Stimulated activated naive CD8-positive, alpha-beta T cell treated with anti-CD3 and anti-CD28 coated beads, Interleukin-15, Interleukin-2, amounts not matched to agents 100 U/mL and 50 U/mL, for 24 hours (primary cell): ENCODE measurements at places on chromosomes 12 and 14.
A peak's percentile ranks its signal among the peaks of the same experiment; 100 is the strongest.

DNA sequence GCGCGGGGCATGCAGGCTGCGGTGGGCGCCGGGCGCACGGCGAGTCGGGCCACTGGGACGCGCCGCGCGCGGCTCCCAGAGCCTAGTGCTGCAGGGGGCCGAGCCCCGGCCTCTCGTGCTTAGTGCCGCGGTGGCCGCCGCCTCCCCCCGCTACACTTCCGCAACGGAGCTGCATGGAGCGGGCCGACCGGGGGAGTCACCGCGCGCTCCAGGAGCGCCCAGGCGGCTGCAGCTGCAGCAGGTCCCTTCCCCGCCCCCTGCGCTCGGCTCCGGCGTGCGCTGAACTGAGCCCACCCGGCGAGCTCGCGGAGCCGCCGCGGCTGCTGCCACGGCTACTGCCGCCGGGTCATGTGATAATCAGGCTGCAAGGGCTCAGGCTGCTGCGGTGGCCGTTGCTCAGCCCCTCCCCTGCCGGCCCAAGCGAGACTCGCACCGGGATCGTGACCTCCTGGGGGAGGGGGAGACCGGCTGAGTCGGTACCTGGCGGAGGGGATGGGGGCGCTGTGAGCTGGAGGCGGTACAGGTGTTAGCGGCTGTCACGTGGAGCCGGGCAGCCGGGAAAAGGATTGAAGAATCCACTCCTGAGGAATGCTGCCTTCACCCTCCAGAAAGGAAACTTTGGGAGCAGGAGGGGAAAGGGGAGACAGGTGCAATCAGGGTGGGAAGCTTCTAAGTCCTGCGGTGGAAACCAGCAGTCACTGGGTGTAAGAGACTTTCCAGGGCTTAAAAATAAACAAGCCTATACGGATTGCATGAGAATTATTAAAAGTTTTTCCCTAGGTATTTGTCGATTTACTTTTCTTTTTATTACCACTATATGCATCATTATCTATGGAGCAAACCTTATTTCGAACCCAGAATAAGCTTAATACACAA, at the start of gene PPM1H:
Gene PPM1H, minus strand, starts transcription at position 352 of the 876 bp plus-strand sequence. CDS start 414 bp downstream, outside the sequence.
- DNase-seq = peak; percentile 33

DNA sequence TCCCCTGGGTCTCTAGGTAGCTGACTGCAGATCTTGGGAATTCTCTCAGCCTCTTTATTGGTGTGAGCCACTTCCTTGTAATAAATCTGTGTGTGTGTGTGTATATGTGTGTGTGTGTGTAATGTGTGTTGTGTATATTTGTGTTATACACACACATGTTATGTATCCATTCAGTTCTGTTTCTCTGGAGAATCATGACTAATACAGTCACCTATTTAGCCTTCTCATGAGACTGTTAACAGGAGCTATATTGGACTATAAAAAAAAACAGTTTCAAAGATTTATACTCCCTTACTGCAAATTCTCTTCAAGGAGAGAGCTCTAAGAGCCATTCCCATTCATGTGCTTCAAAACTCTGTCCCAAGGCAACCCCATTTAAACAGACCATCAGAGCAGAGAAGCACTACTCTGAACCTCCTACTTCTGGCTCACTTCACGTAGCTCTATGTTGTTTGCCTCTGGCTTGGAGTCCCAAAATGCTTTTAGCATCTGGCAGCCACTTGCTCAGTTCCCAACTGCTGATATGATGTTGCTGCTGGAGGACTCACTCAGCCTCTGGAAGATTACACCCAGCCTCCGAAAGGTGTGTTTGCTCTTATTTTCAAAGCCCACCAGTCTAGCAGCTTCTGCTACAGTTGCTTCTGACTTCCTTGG, 48.7 kb upstream of the KITLG start:
- no peak for DNase-seq

- DNase-seq = peak; percentile 18
Measured at GRCh38 chr12:15580431-15580830, 208.8 kb downstream of the EPS8 start.

DNA sequence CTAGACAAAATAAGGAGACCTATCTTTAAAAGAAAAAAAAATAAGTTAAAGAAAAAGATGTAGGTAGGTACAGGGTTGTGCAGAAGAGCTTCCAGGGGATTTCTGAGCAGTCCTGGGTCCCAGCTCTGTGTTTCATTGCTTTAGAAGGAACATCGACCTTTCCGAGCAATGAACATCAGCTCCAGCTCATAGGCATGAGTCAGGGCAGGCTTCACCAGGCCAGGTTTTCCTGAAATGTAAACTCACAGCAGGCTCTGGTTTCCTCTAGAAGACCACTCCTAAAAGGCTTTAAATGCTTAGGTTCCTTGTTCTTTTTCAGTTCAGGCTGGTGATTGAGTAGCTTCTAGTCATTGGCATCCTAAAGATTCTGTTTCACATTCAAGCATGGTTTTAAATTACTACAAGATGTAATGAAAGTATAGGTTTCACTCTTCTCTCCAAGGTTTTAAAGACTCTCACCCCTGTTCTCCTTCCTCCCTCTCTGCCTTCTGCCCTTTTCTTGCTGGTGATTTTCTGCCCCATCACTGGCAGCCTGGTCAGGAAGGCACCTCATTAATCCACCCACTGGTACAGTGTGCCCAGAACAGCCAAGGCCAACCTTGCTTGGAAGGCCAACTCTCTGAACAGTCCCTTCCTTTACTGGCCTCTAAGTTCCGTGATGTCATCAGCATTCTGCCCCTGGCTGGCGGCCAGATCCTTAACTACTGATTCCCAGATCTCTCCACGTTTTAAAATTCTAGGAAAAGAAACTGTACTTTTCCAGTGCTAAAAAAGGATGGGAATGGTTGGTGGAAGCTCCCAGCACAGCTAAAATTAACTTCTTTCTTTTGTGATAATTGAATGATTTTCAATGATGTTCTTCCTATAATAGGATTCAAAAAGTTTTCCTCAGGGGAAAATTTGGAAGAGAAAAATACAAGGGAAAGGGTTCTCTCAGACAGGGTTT, 109.4 kb upstream of the HIF1A start:
- no peak for DNase-seq

DNA sequence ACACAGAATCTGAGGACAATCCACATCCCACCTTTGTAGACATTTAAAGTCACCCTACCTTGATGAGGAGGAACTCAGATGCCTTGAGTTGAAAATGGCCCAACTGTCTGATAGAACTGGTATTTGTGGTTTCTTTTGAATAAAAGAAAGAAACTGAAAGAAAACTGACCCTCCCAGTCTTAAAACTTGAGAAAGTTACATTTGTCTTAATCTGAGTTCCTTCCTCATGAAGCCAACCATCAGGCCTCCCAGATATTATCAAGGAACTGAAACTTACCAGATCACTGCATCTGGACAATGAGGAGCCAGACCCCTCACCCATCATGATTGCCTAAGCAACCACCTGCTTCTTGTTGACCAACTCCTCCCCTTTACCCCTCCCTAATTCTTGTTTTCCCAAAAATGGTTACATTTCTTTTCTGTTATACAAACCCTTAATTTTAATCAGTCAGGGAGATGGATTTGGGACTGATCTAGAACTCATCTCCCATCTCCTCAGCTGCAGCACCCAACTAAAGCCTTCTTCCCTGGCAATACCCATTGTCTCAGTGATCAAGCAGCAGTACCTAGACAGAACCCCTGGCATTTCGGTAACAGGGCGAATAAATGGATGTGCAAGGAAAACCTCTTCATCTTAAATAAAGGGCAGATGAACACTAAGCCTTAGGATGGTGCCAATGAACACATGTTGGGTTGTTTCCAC, 72.0 kb upstream of the RESF1 start:
- no peak for DNase-seq

GRCh38 chr12:122505419-122506051, 4.8 kb upstream of the ZCCHC8 start:
- no peak for DNase-seq

DNA sequence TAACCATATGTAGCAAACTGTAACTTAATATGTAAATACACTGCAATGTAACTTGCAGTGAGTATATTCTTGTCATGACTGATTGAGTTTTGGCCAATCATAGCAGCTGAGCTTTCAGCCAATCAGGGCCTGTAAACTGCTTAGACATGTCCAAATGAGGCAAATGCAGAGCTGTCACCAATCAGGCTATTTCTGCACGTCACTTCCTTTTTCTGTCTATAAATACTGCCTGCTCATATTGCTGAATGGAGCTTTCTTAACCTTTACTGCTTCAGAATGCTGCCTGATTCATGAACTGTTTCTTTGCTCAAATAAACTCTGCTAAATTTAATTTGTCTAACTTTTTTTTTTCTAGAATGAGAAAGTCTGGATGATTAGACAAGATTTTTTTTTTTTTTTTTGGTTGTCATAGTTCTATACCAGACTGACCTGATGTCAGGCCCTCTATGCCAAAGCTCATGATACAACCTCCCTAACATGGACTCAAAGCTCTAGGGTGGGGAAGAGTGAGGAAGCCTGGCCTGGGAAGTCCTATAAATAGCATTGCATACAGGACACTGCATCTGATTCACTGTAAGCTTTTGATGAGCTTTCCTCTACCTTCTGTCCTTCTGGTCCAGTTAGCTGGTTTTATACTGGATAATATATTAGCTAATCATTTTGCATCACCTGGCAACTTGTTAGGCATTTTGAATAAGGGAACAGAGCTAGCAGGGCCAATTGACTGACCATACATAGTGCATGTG, 12.0 kb downstream of the MGP start:
- no peak for DNase-seq

DNA sequence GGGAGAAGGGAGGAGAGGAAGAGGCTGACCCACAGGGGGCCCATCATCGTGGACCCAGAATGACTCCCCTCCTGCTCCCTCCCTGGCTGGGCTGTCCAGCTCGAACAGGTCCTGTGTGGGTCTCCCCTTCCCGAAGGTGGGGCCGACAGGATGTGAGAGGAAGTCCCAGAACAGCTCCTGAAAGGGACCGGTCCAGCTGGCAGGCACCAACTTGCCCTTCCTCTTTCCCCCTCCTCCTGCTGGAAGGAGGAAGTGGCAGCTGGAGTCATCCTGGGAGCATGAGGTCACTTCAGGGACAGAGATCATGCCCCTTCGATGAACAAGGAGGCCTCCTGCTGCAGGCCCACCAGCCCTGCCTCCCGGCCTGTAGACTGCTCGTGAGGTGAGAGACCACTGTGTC, 35.0 kb upstream of the BEGAIN start:
- no peak for DNase-seq

- DNase-seq = no peak
Measured at GRCh38 chr14:85438001-85438400, 91.9 kb upstream of the FLRT2 start.

DNA sequence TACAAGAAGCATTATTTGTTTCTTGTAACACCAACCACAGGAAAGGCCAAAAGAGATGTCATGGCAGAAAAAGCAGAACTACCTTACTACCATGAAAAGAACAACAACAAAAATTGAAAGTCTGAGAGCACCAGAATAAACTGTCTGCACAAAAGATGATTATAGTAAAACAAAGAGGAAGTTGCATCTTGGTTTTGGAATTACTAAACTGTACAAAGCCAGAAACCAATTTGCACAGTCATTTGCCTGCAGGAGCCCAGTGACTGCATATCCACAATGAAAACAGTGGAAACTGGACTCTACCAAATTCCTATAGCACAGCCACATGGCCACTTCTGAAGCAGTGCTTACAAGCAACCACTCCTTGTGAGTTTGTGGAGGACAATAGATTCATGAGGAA, 276.2 kb downstream of the SSPN start:
- no peak for DNase-seq

DNA sequence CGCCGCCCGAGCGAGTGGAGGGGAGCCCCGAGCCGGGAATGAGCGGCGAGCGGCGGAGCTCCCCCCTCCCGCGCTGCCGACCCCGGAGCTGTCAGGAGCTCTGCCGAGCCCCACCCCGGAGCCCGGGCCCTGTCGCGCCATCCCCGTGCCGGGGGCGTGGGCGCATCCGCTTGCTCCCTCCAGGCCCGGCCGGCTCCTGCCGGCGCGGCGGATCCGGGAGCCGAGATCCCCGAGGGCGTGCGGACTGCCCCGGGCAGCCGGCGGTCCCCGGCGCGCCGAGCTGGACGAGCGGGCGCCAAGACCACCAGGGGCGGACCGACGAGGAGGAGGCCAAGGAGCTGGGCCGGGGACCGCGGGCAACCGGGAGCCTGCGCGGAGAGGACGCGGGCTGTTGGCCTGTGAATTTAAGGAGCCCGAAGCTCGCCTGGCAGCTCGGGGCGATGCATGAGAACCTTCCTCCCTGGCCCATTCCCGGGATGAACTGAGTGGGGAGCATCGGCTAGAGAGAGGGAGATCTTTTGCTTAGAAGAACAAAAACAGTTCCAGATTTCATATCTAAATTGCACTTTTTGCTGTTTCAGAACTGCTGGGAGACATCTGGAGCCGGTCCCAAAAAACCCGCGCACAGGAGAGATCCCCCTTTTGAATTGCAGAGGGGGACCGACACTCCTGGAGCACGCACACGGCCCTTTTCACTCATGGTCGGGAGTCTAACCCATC, 2.0 kb downstream of the PTHLH start:
- peak; percentile 35 for DNase-seq
